Endothelial cell of umbilical vein (primary cell): ENCODE measurements at places on chromosomes 7 and 10. TPM values are rescaled to one million over a fixed set of nuclear protein-coding genes. Genes with fewer than 3 reads are reported as not detected.

Gene KLF14
- not detected in 2 replicates for total RNA-seq

Gene ZNF804B
- not detected in 2 replicates for total RNA-seq

- no peak for DNase-seq
These were observed 85.3 kb upstream of the RET start for GRCh38 chr10:42991442-42992098.

DNA sequence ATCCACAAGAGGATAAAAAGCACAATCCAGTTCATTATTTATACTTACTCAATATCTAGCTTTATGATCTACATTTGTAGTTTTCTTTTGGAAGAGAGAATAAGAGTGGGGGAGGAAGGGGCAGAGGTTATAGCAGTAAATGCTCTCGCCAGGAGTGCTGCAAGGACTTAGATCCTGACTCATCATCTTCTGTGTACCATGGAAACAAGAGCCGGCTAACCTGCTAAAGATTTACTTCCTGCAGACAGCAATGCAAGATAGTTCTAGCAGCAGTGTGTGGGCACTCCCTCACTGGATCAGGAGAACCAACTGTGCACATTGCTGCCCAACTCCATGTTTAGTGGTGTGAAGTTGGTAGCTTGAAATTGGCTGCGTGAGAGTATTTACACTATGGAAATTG is 47.7 kb upstream of the TRIL start:
- no peak for DNase-seq

DNA sequence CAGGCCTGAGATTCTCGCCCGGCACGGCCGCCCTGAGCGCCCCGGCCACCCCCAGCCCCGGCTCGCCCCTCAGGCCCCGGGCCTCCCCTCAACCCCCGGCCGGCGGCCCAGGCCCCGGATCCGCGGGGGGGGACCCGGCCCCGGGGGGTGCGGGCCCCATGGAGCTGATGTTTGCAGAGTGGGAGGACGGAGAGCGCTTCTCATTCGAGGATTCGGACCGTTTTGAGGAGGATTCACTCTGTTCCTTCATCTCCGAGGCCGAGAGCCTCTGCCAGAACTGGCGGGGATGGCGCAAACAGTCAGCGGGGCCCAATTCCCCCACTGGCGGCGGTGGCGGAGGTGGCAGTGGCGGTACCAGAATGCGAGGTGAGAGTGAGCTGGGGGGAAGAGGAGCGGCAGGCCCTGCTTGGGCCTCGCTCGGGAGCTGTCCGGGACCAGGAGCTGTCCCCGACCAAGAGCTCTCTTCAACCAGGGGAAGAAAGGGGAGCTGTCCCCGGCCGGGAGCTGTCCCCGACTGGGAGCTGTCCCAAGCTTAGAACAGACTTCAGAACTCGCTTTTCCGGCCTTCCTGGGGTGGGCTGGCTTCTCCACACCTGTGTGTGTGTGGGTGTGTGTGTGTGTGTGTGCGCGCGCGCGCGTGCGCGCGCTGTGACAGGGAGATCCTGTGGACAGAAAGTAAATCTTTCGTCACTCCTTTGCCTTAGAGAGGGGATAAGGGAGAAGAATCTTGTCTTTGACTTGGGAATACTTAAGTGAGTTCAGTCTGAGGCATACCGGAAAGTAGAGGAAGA is 510 bp downstream of the ZSWIM8 start:
- peak; percentile 66 for DNase-seq

Gene DNAJC12
- total RNA-seq = 1.0 and 2.4 TPM in 2 replicates

DNA sequence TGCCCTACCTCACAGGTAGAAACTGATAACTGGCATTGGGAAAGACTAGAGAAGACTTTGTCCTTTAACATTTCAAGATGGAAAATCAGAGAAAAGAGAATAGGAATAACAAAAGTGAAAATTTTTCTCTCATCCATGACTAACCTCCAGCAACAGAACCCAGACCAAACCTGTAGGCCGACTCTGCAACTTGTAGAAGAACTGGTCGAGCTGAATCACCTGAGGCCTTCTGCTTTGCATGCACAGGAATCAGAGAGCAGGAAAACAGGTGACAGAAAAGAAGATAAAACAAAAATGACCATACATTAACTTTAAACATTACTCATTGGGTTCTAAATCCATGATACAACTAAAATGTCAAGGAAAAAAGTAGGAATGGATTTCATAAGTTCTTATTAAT is 137.1 kb downstream of the SLC25A13 start:
- no peak for DNase-seq

- DNase-seq = peak; percentile 99
These were observed at the start of gene DEPP1 for GRCh38 chr10:44978570-44979280. Gene DEPP1 (minus strand): TSS chr10:44978809. CDS start chr10:44978030, 779 bp downstream.

- DNase-seq = no peak
These were observed 53.0 kb upstream of the PDGFA start for GRCh38 chr7:572416-573268.

Gene PGAM2
- total RNA-seq = not detected in 2 replicates

DNA sequence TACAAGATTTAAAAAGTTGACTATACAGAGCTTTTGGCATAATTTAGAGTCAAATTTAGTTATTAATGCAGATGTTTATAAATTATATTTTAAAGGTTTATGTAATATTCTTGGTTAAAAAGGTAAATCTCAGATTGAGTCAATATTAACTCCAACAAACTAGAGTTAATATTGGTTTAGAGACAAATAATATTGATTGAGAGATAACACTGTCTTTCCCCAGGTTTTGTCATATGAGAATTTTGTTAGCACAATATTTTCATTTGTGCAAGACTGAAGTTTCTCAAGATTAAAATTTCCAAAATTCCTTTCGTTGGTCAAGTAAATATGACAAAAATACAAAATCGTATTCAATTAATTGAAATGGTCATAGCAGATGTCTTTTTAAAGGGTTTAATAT is 12.9 kb upstream of the AKR1D1 start:
- DNase-seq = no peak

DNA sequence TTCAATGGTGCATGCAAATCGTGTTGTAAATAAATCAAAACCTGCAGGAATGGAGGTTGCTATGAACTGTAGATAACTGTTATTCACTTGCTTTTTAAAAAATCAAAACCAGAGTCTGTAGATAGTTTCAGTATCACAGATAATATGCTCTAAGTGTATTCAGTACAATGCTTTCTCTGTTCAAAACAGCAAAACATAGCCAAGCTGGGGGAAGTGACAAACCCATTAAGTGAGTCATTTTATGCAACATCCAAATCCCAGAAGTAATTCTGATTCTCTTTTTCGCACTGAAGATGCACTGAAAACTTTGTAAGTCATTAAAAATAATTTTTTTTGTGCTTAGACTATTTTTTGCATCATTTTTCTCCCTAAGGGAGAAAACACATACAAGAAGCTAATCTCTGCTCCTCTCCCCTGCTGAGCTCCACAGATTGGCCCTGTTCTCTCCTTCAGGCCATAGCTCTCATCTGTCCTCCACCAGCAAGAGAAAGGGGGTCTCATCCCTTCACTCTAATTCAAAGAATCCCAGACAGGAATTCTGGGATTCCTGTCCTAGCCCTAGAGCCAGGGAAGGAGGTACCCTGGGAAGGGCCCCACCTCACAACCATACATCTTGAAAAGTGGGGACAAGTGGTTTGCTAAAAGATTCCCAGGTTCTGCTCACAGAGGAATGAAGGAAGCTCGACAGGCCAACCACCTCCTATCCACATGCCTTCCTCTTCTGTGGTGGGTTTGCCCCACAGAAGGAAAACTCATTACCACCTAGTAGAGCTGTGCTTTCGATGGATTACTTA is 4.9 kb downstream of the PRTFDC1 start:
- DNase-seq = peak; percentile 26

Gene MYO1G
- total RNA-seq = 0.11 and 0.12 TPM in 2 replicates

Gene VWA2
- total RNA-seq = not detected in 2 replicates

- no peak for DNase-seq
These were observed 3.4 kb downstream of the TTYH3 start for GRCh38 chr7:2635148-2635668.

- DNase-seq = peak; percentile 66
These were observed 157.0 kb downstream of the TAX1BP1 start for GRCh38 chr7:27897001-27897400.

Gene MACROH2A2
- total RNA-seq = not detected in 2 replicates

DNA sequence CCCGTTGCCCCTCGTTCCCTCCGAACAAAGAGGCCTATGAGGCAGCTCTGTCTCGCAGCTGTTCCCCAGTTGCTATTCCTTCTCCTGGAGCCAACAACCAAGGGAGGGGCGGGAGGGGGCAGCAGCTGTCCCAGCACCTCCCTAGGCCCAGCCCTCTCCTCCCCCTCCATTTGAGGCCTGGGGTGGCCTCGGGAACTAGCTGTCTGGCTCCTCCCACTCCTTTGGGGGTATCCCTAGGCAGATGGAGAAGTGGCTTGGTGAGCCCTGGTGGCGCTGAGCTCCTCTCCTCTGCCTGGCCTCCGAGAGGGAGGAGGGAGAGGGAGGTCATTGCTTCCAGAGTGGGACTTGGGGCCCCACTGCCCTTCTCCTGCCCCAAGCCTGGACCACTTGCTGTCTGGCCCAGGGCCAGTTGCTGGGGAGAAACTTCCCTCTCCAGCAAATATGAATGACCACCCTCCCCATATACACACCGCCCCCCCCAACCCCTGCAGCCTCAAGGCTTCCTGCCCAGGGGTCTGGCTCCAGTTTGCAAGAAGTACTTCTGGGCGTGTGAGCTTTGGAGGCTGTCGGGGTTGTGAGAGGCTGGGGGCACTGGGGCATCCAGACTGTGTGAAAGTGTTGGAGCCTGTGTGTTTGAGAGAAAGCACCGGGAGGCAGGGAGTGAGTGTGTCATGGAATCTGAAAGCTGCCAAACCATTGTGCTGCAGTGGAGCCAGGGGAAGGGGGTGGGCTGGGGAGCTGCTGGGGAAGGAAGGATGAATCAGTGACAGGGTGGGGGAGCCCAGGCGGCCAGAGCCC is 3.1 kb downstream of the FLNC start:
- DNase-seq = peak; percentile 98

- DNase-seq = no peak
These were observed 114.6 kb downstream of the WDR37 start for GRCh38 chr10:1170867-1171180.

DNA sequence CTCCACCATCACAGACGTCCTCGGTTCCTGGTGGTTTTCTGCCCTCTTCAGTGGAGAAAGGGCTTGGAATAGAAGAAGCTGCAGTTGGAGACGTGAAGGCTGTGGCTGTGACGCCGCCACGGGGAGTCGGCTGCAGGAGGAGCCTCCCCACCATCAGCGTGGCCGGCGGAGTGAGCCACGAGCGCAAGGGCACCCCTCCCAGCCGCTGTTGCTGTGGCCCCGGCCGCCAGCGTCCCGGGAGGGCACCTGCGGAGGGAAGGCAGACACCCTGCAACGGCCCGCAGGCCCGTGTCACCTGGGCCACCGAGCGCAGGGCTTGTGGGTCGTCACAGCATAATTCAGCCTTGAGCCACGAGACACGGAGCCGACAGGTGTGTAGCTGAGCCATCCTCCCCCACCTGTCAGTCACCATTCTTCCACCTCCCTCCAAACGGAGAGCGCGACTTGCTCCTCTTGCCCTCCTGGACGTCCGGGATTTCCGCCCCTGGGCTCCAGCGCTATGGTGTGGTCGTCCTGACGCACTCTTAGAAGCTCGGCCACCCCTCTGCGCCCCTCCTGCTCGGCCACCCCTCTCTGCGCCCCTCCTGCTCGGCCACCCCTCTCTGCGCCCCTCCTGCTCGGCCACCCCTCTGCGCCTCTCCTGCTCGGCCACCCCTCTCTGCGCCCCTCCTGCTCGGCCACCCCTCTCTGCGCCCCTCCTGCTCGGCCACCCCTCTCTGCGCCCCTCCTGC is 102.7 kb downstream of the PTPRN2 start:
- no peak for DNase-seq

DNA sequence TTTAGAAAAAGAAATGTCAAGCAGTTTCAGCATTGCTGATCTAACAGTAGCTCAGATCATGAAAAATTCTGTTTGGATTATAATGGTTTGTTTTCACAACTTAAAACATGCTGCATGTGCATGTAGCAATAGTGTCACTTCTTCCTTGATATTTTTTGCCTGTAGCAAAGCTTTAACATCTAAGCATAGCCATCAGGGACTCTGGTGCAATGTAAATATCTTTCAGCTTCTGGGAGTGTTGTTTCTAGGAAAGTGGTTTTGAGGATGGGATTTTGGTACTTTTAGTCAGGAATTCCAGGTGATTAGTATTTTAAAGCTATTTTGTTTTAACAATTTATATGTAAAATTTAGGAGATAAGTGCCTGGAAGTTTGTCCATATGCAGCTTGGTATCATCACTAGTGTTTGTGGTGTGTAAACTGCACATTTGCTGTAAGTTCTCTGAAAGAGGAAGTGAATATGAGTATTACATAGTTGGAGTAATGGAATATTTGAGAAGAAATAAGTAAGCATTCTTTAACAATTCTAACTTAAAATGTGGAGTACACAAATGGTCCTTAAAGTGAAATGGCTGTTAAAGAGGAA is 1.9 kb downstream of the RSBN1L start:
- DNase-seq = peak; percentile 23

GRCh38 chr10:79335094-79335469 is 12.2 kb upstream of the PPIF start:
- no peak for DNase-seq

Gene NPY
- total RNA-seq = not detected in 2 replicates

- DNase-seq = no peak
These were observed 201.7 kb upstream of the FOXP2 start for GRCh38 chr7:114212721-114213429.

GRCh38 chr7:132309102-132309805 is 267.0 kb downstream of the PLXNA4 start:
- no peak for DNase-seq

Gene GIMAP8
- total RNA-seq = 67.5 and 71.8 TPM in 2 replicates

DNA sequence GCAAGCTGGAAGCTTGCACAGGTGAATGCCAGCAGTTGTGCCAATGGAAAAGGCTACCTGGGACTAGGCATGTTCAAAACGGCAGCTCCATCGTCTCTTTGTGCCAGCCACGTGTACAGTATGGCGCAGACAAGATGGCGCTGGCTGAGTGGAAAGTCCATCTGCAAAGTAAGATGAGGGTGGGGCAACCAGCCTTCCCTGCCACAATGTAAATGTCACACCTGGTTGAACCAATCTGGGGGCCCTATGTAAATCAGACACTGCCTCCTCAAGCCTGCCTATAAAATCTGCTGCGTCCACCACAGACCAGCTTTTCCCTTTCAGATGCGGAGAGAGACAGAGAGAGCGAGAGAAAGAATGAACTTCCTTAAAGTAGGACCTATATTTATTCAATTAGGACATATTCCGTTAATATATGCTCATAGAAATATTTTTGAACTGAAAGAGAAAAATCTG is 18.5 kb upstream of the C7orf33 start:
- DNase-seq = no peak

GRCh38 chr10:86170255-86171108 is 196.1 kb downstream of the GRID1 start:
- DNase-seq = no peak

DNA sequence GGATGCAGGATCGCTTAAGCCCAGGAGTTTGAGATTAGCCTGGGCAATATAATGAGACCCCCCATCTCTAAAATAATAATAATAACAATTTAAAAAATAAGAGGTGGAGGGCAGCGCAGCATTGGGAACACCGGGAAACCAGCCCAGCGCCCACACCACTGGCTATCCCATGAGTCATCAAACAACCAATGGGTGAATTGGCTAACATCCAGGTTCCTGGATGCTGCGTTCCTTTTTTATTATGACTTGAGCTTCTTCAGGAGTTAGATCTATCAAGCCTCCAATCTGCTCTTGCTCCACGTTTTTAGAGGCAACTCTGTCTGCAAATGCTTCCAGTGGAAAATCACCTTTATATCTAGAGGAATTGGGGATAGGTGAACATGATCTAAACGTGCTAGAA is 10.0 kb upstream of the LRRC4 start:
- DNase-seq = peak; percentile 44

Gene GPRIN2
- not detected in 2 replicates for total RNA-seq
